Epithelial cell of esophagus (primary cell): ENCODE measurements at places on chromosomes 12 and 14.

DNA sequence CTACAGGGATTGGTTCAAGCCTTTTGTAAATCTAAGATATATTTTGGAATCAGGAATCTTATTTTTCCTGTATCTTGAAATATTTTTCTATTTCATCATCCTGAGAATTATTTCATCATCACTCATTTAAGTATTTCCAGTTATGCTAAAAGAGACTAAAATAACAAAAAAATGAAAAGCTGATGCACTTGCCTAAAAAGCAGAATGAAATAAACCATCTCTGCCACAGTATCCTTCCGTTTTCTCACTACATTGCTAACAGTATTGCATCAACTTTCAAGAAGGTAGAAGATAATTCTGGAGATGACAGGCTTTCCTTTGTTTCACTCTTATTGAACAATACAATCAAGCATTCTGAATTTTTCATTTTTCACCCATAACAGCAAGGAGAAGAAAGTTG is 31.1 kb upstream of the EIF5 start:
- DNase-seq, result no peak

DNA sequence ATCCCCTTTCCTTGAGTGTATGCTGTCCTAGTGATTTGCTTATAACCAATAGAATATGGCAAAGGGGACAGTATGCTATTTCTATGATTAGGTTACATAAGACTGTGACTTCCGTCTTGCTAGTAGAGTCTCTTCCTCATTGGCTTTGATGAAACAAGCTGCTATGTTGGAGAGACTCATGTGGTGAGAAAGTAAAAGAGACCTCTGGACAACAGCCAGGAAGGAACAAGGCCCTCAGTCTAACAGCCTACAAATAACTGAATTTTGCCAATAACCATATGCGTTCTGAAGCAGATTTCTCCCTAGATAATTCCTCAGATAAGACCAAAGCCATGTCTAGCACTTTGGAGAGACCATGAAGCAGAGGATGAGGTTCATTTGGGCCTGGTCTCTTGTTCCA is 134.5 kb upstream of the NAV3 start:
- DNase-seq, result no peak

- DNase-seq, result no peak
These were observed 67.5 kb upstream of the DAAM1 start for GRCh38 chr14:59120921-59121320.

DNA sequence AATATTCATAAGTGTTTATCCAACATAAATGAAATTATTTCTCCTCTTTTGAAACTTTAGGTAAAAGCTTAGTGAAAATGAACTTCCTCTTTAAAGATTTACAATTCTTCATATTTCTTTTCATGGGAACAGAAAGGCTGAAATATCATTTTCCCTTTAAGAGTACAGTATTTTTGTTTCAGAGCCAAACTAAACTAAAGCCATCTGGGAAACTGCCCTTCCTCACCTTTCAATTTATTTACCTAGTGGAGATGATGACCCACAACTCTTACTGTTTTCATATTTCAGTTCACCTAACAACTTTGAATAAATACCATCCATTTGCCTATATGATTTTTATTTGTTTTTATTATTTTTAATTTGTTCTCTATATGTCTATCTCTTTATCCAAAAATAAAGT is 105.4 kb downstream of the ALX1 start:
- DNase-seq, result no peak

GRCh38 chr14:100898465-100898864 is 5.1 kb downstream of the RTL1 start:
- DNase-seq, result no peak

DNA sequence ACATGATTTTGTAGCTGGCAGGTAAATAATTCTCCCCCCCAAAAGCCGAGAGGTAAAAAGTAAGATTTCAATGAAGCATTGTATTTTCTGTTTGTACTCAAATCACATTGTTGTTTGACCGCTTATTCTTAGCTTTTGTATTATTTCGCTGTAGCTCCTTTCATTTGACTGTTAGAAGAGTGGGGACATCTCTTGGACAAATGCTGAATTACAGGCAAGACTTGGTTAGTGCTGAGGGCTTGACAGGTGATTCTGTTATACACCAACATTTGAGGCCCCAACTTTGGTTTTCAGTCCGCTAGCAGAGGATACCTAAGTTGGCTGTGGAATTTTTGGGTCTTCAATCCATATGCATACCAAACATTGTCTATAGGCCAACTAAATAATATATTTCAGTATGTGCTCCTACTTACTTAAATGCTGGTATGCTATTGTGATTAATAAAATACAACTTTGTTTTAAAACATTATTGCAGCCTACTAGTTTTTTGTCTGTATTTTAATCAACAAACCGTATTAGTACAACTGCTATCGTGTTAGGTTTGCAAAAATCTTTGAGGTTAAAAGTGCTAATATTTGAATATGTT is 102.2 kb downstream of the ERC1 start:
- peak; percentile 64 for DNase-seq

- no peak for DNase-seq
These were observed at the start of gene ARHGAP9 for GRCh38 chr12:57479376-57480115. Gene ARHGAP9 (minus strand): TSS chr12:57479866. CDS start chr12:57479406, 460 bp downstream.

DNA sequence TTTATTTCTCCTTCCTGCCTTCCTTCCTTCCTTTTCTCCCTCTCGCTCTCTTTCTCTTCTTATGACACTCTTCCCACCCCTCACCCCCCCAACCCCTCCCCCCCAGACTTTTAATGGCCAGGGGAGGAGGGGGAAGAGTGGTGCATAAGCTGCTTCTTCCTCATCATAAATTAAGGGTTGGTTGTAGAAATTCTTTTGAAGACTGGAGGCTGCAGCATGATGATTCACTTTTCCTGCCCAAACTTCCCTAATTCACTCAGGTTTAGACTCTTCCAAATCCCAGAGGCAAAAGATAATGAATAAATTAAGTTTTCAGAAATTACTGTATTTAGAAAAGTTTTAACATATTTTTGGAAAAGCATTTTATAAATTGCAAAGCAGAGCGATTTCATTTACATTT is 58.2 kb downstream of the GRIP1 start:
- no peak for DNase-seq

GRCh38 chr12:105843986-105844760 is 294.6 kb downstream of the NUAK1 start:
- no peak for DNase-seq

GRCh38 chr12:53603196-53603595 is 23.0 kb downstream of the ATF7 start:
- no peak for DNase-seq

GRCh38 chr12:102948941-102949352 is 8.5 kb upstream of the ASCL1 start:
- peak; percentile 47 for DNase-seq

GRCh38 chr12:14952299-14952921 is 9.0 kb downstream of the ARHGDIB start:
- DNase-seq, result peak; percentile 96

DNA sequence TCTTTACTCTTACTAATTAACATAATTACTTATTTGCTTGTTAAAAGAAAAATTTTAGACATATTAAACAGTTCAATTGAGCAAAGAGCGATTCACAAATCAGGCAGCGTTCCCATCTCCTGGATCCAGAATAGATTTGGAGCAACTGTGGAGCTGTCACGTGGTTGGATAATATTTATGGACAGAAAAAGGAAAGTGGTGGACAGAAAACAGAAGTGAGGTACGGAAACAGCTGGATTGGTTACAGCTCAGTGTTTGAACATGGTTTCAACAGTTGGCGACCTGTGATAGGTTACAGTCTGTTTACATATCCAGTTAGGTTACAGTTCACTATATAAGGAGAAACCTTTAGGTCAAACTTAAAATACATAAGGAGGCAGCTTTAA is 19.7 kb upstream of the FAM234B start:
- DNase-seq, result no peak

GRCh38 chr12:41743835-41744234 is 400.8 kb downstream of the GXYLT1 start:
- peak; percentile 26 for DNase-seq

DNA sequence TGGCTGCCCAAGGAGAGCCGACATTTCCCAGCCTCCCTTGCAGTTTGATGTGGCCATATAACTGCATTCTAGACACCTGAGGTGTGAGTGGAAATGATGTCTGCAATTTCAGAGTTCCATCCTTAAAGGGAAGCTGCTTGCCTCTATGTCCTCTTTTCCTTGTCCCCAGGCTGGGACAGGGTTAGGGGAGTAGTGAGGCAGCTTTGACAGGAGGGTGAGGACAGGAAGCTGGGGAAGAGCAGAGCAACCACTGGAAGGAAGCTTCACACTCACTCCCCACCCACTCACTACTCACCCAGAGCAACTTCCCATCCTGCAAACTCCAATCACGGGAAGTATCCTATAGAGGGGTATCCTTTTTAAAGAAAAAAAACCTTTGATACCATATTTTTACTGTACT is 28.9 kb upstream of the LTA4H start:
- no peak for DNase-seq

- DNase-seq, result no peak
These were observed 122.4 kb downstream of the DACT1 start for GRCh38 chr14:58760121-58760520.

GRCh38 chr14:97380539-97380941 is 583.4 kb downstream of the VRK1 start:
- peak; percentile 30 for DNase-seq

GRCh38 chr12:49784756-49785409 is 43.3 kb downstream of the NCKAP5L start:
- peak; percentile 16 for DNase-seq
